Stimulated activated CD8-positive, alpha-beta memory T cell treated with anti-CD3 and anti-CD28 coated beads, Interleukin-4, amount 100 ng/mL, for 48 hours (primary cell): ENCODE measurements at places on chromosomes 4 and X.

- no peak for DNase-seq
These were observed 745 bp upstream of the IQSEC2 start for GRCh38 chrX:53281963-53282695.

GRCh38 chrX:82031250-82031649 lies 829.3 kb downstream of the SH3BGRL start:
- no peak for DNase-seq

DNA sequence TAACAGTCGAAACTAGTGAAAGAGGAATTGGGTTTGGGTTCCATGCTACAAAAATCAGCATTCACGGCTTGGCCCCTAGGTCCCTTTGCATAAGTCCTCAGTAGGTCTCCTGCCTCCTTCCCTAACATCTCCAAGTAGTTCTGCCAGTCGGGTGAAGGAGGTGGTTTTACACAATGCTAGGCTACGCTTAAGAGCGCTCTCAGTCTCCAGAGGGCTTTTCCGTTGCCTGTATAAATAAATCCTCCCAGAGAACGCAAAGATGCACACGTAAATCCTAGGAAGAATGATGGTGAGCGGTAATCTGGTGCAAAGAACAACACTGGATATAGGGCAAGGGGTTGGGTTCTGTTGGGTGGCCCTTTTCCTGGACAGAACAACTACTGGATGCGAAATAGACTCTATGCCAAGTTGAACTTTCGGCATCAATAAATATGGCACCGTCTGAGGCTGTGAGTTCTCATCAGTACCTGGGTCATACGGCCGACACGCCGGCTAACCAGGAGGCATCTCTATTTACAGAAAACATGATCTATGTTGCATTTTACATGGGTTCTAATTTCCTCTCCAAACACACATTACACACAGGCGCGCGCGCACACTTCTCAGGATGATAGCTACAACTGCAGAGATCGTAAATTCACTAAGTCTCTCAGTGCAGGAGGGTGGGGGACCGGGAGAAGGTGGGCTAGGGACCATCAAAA lies 1.3 kb downstream of the CAMK2D start:
- DNase-seq = peak; percentile 53

DNA sequence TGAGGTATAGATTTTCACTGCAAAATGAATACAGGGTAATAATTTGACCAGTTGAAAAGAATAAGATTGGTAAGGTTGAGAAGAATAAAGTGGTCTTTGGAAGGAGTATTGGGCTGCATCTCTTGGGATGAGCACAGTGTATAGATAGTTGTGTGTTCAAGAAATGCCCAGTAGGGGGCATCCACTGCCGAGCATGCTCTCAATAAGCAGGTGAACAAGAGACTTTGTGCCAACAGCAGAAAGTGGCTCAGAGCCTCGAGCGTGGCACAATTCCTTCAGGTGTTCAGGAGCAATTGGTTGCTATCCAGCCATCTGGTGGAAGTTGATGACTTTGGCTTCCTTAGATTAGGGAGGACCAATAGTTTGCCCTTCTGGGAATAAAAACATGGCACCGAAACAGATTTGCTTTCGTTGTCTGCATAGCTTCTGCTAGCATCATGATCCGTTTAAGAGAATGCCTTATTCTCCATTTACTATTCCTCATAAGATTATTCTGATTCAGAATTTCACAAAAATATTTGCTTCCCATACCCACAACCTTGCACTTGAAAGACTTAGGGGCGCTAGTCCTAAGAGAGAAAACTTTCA lies 258.1 kb upstream of the NEIL3 start:
- DNase-seq = peak; percentile 28

DNA sequence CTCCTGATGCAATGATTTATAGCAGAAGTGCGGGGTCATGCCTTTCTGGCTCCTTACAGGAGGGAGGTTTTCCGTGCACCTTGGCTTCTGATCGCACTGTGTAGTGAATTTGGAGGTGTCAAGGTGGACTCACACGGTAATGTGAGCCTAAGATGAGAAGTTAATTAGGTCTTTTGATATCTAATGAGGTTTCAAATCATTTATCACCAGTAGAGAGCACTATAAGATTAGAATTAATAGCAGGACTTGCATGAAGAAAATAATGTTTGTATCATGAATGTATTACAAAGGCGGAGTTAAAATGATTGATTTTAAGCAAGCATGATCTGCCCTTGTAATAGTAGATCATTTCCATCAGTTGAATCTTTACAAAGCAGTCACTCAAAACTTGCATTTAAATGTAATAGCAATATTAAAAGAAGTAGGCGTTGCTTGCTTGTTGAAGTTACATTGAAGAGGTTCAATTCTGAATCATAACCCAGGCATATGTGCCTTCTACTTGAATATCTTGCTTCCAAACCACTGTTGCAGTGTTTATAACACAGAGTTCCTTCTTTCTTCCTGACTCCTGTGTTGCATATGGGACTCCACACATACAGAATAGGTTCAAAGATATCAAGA lies 152.1 kb downstream of the FMR1NB start:
- DNase-seq = no peak

DNA sequence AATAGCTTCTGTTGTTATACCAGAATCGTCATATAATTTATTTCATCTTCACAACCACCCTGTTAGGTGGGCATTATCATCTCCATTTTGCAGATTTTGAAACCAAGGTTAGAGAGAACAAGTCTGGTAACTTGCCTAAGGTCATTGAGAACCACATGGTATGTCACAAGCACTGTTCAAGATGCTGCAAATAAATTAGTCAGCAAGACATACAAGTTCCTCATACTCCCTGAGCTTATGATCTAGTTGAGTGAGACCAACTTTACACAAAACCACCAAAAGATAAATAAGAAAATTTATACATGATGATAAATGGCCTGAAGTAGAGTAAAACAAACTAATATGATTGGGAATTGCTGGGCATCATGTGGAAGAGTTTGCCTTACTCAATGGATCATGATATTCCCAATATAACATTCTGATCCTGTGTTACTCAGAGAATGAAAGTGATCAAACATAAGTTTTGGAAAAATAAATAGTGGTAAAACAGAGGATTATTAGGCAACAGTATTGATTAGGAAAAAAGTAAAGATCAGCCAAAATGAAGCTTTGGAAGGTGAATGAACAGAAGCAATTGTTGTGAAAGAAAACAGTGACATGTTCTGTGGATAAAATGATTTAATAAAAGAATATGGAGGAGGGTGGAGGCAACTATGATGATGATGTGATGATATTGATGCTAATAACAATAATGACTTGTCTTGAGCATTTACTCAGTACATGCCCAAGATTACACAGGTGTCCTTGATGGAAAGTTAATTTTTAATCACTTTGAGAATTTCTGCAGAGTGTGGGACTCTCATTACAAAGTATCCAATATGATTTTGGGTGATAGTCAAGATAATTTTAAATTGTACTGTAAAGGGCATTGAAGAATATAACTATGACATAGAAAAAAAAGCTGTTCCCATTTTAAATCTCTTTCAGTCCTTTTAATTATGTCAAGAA lies 34.1 kb upstream of the IL1RAPL1 start:
- DNase-seq = no peak

DNA sequence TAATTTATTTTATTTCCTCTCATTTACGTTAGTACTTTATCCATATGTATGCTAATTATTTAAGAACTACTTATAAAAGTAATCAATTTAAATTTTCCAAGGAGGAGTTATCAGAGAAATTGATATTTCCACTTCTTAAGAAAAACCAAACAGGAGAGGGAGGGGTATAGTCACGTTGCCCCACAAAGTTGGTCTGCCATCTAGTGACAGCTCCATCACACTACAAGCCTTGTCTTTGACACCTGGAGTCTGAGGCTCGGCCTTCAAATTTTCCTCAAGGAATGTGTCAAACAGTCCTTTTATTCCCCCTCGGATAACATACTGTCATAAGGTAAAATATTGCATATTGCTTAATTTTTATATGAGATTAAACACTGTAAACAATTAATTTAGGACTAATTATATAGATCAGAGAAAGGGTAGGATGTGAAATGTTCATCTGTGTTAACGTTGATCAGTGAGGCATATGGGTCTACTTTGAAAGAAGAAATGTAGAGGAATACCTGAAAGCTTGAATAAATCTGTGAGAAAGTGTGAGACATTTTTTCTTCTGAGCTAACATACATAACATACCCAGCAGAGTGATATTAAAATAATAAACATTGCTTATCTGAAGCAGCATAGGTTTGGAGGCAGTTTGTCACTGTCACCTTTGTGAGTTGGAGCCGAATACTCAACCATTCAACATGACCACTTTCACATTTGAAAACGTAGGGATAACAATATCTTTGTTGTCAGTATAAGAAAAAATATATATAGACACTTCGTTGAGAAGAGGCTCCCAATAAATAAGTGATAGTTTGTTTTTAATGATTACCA lies 114.4 kb downstream of the GLRA3 start:
- peak; percentile 35 for DNase-seq

DNA sequence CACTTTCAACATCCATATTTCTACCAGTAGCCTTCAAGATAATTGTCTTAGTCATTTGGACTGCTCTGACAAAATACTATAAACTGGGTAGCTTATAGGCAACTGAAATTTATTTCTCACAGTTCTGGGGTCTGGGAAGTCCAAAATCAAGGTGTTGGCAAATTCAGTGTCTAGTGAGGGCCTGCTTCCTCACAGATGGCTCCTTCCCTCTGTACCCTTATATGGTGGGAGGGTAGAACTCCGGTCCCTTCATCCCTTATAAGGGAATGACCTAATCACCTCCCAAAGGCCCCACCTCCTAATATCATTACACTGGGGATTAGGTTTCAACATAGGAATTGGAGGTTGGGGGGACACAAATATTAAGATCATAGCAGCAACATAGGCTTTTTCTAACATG lies 7.4 kb upstream of the TBC1D25 start:
- no peak for DNase-seq

- DNase-seq = peak; percentile 53
These were observed 898 bp downstream of the UBQLN2 start for GRCh38 chrX:56564164-56564885.

- no peak for DNase-seq
These were observed 691.4 kb downstream of the PCDH7 start for GRCh38 chr4:31411565-31411964.

DNA sequence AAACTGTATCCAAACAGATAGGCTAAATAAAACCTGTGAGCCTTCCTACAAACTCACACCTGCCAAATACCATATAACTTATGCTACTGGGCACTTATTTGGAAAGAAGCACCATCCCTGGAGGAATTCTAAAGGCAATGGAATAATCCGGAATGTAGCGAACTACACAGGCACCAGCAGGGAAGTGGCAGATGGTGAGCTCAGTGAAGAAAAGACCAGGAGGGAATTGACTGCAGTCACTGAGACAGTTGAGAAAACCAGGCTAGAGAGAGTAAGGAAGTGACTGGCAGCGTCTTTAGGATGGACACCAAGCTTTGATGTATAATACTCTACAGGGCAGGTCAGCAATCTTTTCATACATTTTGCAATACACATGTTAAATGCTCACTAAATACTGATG lies 16.3 kb downstream of the NDNF start:
- no peak for DNase-seq

- DNase-seq = no peak
These were observed 19.2 kb downstream of the MAGEB17 start for GRCh38 chrX:16186380-16187007.

DNA sequence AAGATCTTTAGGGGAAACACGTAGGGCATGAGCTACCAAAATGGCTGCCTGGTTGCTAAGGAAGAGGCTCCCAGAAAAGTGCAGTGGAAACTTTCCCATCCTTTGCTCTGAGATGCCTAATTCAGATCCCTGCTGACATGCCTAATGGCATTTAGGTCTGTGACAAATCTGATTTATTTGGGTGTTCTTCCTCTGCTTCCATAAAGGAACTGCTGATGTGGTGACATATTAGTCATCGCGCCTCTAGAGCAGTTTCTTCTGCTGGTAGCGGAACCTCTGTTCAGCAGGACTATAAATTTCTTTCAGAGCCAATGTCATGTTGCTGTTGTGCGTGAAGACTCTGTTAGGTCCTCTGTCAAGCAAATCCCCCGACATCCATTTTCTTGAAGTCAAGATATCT lies 310.0 kb downstream of the PDHA2 start:
- DNase-seq = no peak

DNA sequence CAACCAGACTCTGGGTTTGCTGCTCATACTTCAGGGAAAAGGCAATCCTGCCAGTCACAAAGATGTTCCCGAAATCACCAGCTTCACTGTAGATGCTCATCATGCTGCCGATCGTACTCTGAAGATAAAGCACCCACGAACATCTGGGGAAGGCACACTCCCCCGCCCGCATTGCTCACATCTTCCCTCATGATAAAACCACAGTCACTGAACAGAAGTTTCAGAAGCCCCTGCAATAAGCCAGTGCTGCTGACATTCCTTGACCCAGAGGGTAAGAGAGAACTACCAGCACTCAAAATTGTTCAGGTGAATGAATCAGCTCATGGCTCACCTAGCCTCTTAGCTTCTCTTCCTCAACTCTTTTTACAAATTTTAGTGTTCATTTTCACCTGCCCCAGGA lies 43.1 kb downstream of the SRPX2 start:
- DNase-seq = peak; percentile 37

DNA sequence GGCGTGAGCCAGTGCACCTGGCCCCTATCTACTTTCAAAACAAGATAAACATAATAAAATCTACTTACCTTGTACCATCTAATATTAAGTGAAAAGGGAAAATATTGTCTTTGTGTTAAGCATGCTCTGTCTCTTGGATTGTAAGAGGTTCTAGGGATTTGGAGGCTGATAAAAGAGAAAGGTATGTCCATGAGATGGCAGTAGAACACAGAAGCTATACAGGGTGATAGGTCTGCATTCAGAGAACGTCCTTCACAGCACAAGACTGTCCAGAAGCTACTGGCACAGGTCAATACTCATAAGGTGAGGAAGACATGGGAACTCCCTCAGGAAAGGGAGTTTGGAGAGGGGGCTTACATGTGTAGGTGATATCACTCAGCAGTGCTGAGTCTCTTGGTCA lies 135.5 kb downstream of the TMEM47 start:
- no peak for DNase-seq

GRCh38 chr4:99841129-99841528 lies 24.5 kb downstream of the DAPP1 start:
- no peak for DNase-seq

- DNase-seq = no peak
These were observed 2234.4 kb downstream of the ARAP2 start for GRCh38 chr4:34009951-34010350.

- no peak for DNase-seq
These were observed 92.6 kb upstream of the NLRP2B start for GRCh38 chrX:57772637-57773036.
